ENCODE measurements at places on chromosomes 12 and 14.
A peak's percentile ranks its signal among the peaks of the same experiment; 100 is the strongest.

DNA sequence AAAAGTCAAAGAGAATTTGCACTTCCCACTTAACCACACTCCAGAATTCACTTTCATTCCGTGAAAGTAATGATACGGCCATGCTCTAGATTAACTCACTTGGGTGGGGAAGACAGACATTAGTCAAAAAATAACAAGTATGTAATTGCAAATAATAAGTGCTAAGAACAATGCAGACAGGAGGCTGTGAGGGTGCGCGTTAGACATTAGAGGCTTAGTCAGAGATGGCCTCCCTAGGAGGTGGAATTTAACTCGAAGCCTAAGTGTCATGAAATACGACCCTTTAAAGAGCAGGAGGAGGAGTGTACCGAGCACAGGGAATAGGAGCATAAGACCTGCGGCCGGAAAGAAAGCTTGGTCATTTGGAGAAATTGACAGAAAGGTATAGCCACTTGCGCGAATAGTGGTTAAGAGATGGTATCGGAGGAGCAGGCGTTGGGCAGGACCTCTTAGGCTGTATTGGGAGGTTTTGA is 628 bp downstream of the SNRPF start:
- peak; percentile 24 for DNase-seq

- DNase-seq: no peak
Observed at GRCh38 chr14:49479432-49479831, 106.7 kb downstream of the RPS29 start.

- no peak for DNase-seq
Observed at GRCh38 chr14:99725774-99726537, 41.9 kb downstream of the CYP46A1 start.

- no peak for DNase-seq
Observed at GRCh38 chr12:18684430-18684829, 53.4 kb downstream of the PLCZ1 start.

DNA sequence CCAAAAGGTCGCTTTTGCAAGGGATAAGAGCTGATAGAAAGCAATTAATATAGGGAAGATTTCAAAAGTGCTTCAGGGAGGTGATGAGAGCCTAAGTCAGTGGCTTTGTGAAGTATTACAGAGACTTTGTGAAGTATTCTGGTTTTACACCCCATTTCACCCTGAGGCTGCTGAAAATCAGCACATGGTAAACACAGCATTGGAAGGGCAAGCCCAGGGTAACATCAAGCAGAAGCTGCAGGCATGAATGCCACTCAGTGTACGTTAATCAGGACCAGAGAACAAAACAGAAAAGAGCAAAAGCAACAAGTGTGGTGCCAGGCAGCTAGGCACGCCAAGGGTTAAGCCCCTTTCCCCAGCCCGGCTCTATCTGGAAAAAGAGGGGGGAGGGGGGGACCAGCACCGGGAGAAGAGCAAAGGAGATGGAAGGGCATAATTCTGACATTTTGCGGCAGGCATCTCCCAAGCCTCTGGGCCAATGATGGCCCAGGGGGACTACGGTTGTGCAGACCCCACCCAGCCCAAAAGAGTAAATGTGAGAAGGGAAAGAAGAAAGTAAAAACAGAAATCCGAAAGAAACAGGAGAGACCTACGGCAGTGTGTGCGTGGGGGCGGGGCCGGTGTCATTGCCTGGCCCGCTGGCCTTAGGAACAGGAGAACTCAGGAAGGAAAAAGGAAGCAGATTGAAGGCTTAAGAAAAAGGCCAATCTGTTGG is 58.9 kb downstream of the DHRS2 start:
- DNase-seq: no peak

DNA sequence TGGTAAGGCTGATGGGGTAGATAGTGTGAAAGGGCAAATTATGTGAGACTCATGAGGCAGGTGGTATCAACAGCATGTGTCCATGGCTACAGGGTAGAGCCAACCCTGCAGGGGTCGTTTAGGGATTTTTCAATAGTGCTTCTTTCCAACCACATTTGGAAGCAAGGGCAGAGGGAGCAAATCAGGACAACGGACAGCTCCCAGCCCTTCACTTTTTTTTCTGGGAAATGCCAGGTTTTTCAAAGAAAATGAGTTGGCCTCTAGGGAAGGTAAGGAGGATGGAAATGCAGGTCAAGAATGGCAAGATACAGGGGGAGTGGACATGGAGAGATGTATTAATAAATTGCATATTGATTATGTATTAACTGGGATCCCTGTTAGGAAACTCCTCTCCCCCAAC is 4.9 kb upstream of the CMA1 start:
- DNase-seq: no peak

DNA sequence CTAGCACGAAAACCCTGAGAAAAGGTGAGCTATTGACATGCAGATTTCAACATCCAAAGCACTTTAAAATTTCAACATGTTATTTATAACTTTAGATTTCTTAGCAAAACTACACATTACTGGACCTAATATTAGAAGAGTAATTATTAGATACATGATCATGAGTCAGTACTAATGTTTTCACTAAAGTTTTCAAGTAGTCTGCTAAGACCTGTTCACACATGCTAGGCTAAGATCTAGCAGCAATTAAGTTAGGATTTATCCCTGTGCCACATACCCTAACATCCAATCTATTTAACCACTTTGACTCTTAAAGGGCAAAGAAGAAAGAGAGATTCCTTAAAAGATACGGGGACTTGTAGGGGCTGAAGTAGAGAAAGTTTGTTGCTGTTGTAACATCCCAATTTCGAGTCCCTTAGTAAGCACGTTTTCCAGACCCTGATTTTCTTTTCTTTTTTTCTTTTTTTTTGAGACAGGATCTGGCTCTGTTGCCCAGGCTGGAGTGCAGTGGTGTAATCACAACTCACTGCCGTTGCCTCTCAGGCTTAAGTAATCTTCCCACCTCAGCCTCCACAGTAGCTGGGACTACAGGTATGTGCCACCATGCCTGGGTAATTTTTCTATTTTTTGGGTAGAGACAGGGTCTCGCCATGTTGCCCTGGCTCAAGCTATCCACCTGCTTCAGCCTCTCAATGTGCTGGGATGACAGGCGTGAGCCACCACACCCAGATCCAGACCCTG is 102.5 kb upstream of the ATF7IP start:
- DNase-seq: no peak

GRCh38 chr14:70602254-70602653 is 1.8 kb upstream of the MED6 start:
- no peak for DNase-seq

- DNase-seq: no peak
Observed at GRCh38 chr14:99475179-99475578, 5.5 kb downstream of the SETD3 start.

DNA sequence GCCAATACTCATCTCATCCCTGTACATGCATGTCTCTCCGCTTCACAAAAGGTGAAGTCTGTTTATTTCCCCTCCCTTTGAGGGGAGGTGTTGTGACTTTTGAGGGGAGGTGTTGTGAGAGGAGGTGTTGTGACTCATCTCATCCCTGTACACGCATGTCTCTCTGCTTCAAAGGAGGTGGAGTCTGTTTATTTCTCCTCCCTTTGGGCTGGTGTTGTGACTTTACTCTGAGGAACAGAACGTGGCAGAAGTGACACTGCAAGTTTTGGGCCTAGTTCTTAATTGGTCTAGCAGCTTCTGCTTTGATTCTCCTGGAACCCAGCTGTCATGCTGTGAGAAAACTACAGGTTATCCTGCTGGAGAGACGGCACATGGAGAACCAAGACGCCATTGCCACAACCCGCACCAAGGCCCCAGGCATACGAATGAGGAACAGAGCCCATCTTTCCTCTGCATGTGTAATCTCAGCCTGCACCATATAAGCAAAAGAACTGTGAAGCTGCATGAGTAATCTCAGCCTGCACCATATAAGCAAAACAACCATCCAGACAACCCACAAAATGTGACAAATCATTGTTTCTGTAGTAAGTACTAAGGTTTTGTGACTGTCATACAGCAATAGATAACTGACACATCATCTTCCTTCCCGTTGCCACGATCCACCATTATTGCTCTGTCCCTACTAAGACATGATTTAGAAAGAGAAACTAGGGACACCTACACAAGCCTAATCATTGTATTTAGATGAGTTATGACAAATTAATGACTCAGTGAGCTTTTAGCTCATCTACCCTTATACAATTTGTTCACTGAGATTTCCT is 30.0 kb downstream of the GALNT4 start:
- DNase-seq: peak; percentile 66

DNA sequence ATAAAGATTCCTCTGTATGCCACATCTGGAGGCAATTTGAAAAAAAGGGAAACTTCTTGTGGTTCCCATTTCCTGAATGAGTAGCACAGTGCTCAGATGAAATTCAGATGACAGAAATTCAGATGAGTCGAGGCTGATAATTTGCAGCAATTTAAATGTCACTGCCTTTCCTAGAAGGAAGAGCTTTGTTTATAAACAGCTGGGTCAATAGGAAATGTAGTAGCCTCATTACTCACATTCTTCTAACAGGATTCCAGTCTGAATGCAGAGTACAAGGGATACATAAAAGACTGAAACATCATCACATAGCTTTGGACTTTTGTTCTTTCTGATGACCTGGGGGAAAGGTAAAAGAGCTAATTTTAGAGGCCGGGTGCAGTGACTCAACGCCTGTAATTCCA is 11.3 kb upstream of the DACT1 start:
- no peak for DNase-seq

DNA sequence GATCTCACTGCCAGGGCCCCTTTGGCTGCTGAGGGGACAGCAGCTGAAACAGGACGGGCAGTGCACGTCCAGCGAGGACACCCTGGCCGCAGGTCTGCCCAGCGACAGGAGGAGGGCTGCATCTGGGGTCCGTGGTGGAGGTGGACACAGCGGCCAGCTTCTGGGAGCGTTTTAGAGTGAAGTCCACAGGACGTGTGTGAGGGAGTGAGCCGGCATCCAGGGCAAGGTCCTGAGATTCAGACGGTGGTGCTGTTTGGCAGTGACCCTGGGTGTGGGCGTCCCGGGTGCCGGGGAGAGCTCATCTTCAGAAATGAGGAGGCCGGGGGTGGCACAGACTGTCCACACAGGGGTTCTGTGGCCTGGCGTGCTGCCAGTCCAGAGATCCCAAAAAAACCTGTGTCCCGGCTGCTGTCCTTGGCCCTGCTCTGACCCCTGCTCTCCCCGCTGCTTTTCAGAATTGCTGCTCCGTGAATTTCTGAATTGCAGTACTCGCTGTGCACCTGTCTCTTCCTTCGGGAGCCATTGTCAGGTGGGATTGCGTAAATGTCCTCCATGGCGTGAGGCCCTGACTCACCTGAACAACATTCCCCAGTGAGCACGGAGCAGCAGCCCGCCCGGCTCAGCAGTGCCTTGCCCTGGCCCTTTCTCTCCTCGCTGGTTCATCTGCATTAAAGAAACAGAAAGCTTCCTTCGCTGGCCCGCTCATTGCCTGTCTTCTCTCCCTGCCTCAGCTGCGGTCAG is 183.5 kb upstream of the C14orf180 start:
- no peak for DNase-seq

DNA sequence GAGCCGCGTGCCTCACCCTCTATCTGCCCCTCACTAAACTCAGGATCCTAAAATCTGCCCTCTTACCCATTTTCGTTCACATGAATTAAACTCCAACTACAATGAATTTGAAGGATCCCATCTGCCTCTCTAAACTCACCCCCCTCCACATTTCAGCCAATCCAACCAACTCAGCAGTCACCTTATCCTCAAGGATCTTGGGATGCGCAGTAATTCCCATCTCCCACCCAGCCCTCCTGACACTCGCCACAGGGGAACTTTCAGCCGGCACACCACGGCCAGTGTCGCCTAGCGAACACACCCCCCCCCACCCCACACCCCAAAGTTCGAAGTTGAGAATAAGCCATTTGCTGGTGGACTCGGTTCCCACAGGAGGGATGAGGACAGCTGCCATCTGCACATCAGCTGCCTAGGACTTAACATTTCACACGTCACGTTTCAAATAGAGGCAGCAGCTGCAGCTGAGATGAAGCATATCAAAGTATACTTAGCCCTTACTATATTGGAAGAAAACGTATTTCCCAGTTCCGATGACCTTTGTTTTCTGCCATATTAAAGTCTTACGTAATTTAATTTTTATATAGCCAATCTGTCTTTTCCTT is 8.7 kb upstream of the SELPLG start:
- no peak for DNase-seq

GRCh38 chr12:1794440-1795090 is 25.8 kb upstream of the LRTM2 start:
- DNase-seq: no peak

GRCh38 chr14:95195031-95195430 is 37.7 kb upstream of the DICER1 start:
- no peak for DNase-seq

DNA sequence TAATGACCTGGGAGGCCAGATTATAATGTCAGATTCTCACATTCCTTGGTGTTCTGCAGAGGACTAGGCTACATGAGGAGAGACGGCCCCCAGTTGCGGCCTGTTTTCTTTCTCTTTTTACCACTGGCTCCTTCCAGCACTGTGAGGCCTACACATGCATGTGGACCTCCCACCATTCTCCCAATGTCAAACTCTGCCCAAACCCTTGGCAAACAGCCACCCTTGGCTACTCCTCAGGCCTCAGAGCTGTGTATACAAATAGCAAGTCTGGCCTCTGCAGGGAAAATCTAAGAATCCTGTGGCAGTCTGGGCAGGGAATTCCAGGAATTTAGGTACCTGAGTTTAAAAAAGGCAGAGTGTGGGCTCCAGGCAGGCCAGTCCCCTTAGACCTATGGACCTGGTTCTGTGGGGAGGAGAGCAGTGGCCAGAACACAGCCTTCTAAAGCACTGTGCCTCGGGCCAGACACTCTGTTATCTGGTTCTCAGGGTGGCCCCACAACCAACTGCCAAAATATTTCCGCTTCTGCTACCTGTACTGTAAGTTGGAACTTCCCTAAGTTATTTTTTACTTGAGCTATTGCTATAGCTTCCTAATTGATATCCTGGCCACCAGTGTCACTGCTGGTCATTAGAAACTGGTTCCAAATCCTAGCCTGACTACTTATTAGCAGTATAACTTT is 19.9 kb upstream of the NEDD1 start:
- no peak for DNase-seq

DNA sequence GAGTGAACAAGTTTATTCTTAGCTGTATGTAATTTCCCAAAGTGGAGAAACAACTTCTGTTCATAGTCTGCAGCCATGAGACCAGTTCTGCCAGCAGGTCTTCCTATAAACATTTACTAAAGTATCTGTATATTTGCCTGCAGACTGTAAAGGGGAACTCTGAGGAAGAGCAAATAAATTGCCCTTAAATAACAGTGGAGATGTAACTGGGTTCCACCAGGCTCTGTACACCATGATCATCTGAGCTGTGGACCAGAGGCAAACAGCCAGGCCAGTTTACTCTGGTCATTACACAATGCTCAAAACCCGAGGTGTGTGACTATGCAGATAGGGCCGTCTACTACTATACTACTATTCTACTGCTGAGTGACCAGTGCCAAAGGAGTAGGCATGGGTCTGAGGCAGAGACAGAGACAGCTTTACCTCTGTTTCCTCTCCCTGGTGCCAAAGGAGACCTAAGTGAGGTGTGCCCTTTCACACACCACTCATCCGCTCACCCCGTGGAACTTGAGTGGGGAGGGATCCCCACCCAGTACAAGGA is 21.1 kb upstream of the CERS5 start:
- no peak for DNase-seq

DNA sequence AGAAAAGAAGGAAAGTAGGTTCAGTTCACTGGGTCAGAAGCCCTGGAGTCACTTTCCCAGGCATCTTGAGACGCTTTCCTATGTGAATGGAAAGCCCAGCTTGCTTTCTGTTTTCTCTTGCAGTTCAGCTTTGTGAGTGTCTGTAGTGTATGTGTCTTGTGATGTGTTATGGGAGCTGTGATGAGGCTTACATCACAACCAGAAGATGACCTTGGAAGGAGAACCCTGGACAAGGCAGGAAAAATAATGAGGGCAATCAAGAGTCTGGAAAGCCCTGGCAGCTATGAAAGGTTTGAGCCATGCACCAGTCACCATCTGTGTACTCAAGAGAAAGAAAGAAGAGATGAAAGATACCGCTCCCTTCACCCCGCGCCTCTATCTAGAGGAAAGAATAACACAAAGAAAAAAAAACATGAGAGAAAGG is 35.2 kb upstream of the PTGR2 start:
- DNase-seq: no peak
